T-helper 1 cell (primary cell): ENCODE measurements at places on chromosomes 16 and 17.

GRCh38 chr16:57838161-57838560, 35.9 kb upstream of the KIFC3 start:
- no peak for DNase-seq

GRCh38 chr17:4444782-4445473, 11.2 kb downstream of the SPNS3 start:
- DNase-seq = no peak

- no peak for DNase-seq
Observed at GRCh38 chr16:54890381-54890780, 40.3 kb upstream of the IRX5 start.

DNA sequence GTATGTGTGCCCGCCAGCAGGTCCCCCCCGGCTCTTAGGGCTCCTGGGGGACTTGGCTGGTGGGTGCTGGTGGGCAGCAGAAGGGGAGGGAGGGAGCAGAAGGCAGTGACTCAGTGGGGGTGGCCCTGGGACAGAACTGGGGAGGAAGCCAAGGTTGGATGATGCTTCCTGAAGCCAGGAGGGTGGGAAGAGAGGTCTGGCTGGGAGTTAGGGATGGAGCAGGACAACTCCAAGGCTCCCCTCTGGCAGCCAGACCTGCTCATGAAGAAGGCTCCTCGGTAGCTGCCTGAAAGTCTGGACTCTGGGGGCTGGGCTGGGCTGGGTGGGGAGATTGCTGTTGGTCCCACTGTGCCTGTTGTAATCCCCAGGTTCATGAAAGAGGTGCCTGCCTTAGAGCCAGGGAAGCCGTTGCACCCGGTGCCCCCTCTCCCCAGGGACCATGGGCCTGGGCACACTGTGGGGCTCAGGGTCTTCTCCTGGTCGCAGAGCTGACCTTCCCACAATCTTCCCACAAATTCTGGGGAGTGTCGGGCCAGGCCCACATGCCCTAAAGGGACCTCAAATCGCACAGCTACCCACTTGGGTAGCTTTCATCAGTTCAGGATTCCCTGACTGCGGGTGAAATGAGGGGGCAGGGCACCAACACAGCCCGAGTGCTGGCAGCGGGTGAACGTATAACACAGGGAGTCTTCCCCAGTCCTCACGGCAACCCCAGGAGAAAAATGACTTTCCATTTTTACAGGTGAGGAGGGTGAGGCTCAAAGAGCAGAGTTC, 1.1 kb upstream of the PLEKHG4 start:
- DNase-seq = no peak

DNA sequence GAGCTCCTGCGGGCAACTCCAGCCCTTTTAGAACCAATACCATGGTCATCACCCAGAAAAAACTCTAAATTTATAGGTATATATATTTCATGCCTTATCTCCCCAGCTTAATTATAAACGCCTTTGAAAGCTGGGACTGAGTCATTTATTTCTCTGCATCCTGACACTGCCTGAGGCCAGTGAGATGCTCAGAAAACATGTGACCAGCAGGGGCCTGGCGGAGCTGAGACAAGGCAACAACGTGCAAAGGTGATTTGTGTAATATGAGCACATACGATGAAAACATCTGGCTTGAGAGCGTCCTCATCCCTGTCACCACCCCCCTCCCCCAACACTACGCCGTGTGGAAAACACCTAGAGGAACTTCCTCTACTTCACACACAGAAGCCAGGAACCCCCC, 22.7 kb downstream of the NXN start:
- DNase-seq = no peak

DNA sequence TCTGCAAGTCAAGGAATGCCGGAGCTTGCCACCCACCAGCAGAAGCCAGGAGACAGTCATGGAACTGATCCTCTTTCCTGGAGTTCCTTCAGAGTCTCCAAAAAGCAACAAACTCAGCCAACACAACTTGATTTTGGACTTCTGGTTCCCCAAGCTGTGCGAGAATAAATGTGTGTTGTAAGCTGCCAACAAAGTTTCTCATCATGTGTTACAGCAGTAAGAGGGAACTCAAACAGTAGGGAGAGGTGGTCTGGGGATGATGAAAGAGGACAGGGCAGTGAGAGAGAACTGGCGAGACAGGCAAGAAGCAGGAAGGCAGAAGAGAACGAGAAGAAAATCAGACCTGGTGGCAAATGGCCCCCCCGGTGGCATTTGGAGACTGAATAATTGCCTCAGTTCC, 204.9 kb downstream of the MAF start:
- DNase-seq = no peak

GRCh38 chr17:49401971-49402611, 12.6 kb downstream of the PHB1 start:
- DNase-seq = no peak

- DNase-seq = no peak
Observed at GRCh38 chr16:27762441-27762840, 212.5 kb downstream of the KATNIP start.

GRCh38 chr16:81369888-81370504, 55.2 kb downstream of the GAN start:
- DNase-seq = no peak

- no peak for DNase-seq
Observed at GRCh38 chr17:27389542-27390140, 66.6 kb upstream of the KSR1 start.

GRCh38 chr16:88871730-88872416, 5.4 kb upstream of the PABPN1L start:
- DNase-seq = no peak

- no peak for DNase-seq
Observed at GRCh38 chr16:69838489-69838888, 76.4 kb downstream of the WWP2 start.

GRCh38 chr16:87921236-87921773, 15.0 kb downstream of the CA5A start:
- DNase-seq = no peak

DNA sequence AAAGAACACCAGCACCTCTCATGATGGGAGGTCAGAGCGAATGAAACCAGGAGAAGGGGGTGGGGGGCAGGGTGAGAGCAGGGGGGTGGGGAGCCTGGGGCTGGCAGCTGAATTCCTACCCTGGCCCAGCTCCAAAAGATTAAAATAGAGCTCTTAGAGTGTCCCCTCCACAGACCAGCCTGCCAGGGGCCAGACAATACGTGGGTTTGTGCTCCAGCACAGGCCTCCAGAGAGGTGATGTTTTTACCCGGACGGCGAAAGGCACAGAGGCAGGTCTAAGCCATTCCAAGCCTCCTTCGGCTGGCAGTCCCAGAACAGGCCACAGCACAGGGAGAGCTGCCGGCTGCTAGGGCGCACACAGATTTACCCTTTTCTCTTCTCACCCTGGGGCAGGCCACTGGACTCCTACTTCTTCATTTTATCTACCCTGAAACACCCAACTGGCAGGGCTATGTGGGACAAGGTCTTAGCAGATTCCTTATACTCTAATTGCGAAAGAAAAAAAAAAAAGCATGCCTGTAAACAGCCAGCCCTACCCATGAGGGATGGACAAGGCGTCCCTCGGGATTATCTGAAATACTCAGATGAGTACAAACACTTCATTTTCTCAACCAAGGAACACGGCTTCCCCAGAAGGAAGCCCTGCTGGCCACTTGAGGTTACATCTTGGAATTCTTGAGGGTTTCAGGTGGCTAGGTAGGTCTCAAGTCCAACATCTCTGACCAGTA, 71.9 kb upstream of the NOG start:
- DNase-seq = no peak

DNA sequence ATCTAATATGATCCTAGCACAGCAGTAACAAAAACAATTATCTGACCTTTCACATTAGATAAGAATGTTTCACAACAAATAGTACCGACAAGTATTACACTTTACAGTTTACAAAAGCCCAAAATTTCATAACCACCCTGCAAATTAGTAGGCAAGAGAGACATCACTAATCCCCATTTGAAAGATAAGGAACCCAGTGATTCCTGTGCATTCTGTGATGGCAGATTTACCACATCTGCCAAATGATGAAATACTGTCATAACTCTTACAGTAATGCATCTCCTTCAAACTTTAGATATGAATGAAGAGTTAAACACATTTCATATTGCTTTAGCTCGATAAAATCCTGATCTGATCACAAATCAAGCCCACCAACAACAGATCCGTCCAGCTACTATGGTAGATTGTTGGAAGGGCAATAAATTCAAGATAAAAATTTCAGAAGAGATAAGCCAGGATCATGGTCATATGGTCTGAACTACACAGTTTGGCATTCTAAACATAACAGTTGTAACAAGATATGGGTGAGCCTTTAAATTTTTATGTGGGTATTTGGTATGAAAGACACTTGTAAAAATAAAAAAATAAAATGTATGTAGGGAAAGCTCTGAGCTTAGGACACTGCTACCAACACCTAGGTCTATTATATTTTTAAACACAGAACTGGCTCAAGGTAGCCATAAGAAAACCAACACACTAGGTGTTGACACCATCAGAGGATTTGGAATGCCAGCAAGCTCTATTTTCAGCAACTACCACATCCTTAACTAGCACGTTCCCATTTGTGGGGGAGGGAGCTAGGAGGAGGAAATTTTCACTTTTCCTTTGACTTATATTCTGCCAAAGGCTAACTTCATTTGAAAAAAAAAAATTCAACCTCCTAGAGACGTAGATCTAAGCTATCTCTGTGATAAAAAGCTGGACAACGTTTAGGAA, 9.3 kb downstream of the YWHAE start:
- no peak for DNase-seq

DNA sequence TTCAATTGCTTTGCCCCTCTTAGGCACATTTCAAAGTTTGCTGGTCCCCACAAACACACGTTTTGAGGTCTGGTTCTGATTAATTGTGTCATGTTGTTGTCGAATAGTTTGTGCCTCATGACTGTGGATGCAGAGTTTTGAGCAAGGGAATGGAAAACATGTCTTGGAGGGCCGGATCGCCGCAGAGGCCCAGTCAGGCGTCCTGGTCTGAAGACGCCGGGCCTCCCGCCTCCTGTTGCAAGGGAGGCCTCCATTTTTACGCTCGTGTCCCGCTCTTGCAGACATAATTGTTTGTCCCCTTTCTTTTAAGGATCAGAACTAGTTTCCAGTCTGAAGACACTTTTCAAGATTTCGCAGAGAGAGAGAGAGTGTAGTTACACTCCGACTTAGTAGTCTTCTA, 3.2 kb downstream of the NTN1 start:
- DNase-seq = no peak

DNA sequence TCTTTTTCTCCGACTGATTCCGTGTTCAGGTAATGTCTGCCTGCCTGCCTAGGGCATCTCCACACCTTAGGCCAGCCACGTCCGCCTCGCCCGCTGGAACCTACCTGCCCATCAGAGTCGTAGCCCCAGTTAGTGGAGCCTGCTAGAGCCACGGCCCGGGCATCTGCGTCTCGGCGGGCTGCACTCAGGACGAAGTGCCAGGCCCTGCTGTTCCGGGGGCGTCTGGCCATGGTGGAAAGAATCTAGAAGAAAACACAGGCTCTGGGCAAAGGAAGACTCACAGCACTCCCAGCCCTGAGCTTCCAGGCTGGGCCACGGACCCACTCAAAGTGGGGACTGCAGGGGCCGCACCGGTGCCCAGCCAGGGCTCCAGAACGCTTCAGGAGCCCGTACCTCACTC, 1.1 kb downstream of the SPSB3 start:
- peak; percentile 9 for DNase-seq

DNA sequence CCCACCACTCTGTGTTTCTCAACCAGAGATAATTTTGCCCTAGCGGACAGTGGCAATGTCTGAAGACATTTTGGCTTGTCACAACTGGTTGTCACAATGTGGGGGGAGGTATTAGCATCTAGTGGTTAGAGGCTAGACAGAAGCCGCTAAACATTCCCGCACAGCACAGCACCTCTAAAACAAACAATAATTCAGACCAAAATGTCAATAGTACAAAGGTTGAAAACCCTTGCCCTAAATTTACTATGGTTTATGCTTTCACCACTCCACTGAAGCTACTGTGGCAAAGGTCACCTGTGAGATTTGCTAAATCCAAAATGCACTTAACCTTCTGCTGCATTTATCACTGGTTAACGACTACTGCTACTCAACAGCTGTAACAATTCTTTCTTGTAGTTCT, 14.1 kb downstream of the NUP88 start:
- DNase-seq = no peak

- DNase-seq = no peak
Observed at GRCh38 chr16:81883235-81883634, 104.1 kb downstream of the PLCG2 start.

DNA sequence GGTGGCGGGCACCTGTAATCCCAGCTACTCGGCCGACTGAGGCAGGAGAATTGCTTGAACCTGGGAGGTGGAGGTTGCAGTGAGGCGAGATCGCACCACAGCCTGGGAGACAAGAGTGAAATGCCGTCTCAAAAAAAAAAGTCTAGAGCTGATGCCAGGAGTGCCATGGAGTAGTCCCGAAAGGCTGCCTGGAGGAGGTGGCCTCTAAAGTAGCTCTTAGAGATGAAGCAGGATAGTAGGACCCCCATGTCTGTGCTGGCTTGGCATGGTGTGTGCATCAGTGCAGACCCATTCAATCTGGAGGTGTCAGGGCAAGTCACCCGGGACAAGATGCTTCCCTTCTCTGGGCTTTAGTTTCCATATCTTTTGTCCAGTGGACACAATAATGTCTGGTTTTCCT, 6.3 kb downstream of the RAP1GAP2 start:
- DNase-seq = no peak

- no peak for DNase-seq
Observed at GRCh38 chr17:50631195-50631907, 3.3 kb upstream of the ABCC3 start.

DNA sequence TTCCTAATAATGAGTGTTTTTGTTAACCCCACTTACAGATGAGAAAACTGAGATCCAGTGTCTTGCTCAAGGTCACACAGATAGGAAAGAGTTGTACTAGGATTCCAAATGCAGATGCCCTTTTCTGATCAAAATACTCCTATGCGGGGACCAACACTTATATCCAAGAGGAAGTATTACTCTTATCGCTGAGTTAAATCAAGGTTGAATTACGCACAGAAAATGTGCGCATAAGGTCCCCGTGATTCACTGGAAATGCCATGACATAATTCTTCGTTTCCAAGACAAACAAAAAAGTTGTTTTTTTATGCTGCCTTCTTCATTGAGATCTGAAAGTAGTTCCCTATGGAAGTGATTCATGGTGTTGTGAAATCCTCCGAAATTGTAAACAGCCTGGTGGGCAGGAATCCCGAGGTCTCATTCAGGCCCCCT, 463.8 kb upstream of the HSBP1 start:
- DNase-seq = no peak

DNA sequence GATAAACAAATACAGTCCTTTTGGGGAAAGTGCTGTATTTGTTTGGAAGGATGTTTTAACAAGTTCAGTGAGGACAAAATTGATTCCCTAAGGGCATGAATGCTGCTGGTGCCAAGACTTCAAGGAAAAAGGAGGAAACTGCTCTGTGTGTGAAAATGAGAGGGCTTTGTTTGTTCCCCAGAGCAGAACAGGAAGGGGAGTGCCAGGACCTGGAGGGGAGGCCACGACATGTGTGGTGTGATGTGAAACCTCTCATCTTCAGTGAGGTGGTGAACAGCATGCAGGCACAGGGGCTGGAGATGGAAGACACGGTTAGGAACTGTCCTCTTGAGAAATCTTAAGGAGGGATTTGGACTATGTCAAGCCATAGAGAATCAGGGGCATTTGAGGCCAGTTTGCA, 46.6 kb upstream of the GRIN2A start:
- DNase-seq = no peak
